ENCODE measurements at places on chromosomes 16 and 17.
A peak's percentile ranks its signal among the peaks of the same experiment; 100 is the strongest.

DNA sequence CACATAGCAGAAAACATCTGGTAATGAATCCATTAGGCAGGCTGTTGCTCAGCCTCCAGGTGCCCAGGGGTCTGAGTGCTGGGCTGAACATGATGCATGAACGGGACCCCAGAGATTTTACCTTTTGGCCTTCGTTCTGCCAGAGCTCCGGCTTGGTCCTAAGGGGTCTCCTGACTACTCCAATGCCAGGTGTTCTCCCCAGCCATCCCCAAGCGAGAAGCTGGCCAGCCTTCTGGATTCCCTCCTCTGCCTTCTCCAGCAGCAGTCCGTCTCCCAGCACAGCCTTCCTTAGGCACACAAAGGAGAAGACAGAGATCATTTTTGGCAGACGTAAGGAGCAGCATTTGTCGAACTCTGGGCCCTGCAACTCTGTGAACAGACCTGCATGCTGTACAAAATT, 109.4 kb downstream of the RBFOX1 start:
- DNase-seq, result no peak

DNA sequence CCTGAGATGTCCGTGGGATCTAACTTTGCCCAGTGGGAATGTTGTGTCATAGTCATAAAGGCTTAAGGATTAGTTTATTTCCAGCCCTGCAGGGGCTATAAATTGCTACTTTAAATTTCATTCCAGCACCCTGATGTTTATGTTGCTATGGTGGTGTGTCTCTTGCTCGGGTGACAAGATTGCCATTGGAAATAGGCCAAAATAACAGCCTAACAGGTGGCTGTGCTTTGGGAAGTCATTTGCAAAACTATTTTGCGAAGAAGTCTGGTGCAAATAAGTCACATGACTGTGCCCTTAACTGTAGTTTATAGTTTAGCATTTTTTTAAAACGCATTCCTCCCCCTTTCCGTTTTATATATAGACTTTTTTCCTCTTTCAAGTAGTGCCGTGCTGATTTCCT, 23.1 kb downstream of the PITPNC1 start:
- DNase-seq, result no peak

- no peak for DNase-seq
Observed at GRCh38 chr16:1656808-1657617, 21.1 kb upstream of the JPT2 start.

DNA sequence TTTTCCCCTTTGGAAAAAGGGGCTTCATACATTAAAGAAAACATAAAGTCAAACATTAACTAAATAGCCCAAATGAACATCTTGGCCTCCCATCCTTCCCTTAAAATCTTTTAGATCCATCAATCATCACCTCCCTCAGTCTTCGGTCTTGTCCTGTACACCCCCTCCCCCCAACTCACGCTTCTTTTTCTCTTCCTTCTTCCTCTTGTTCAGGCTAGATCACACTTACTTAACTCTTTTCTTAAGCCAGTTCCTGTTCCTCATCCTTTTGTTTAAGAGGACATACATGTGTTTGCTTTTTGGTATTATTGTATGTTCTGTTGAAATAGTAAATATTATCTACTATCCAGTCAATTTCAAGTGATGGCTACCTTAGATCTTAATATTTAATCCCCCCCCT, 5.5 kb downstream of the MFSD6L start:
- no peak for DNase-seq

- no peak for DNase-seq
Observed at GRCh38 chr16:66508248-66508913, 41.5 kb downstream of the TK2 start.

DNA sequence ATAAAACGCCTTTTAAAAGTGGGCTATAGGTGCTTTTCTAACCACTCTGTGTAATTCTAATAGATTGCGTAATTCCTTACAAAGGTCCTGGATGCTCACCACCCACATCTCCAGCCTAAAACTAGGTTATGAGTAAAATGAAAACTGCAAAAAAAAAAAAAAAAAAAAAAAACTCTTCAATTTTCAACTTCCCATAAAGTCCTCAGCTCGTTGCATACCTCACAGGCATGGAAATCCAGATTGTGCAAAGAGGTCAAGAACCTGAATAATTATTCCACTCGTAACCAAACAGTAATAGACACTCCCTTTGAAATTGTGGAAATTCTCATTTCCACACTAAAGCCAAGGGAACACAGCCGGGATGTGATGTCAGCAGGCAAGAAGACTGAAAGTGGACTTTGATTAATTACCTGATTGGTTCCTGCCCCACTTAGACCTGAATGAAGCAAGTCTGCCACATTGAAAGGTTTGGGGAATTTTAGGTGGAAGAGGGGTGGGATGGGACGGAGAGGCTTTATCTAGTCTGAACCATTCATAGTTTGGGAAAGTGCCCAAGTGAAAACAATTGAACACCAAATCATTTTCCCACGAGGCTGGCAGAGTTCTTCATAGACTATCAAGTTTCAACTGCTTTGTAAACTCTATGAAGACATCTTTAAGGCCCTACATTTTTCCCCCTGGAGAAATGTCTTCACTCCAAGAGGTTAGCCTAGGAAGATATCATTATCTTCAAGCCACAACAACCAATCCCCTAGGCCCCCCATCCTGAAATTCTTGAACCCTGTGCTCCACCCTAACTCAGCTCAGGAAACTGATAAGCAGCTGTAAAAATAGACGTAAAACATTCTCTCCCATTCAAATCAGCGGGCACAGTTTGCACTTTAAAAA, 49.1 kb upstream of the TANC2 start:
- DNase-seq, result no peak

GRCh38 chr17:38881600-38882191, 11.8 kb downstream of the LASP1 start:
- DNase-seq, result no peak

DNA sequence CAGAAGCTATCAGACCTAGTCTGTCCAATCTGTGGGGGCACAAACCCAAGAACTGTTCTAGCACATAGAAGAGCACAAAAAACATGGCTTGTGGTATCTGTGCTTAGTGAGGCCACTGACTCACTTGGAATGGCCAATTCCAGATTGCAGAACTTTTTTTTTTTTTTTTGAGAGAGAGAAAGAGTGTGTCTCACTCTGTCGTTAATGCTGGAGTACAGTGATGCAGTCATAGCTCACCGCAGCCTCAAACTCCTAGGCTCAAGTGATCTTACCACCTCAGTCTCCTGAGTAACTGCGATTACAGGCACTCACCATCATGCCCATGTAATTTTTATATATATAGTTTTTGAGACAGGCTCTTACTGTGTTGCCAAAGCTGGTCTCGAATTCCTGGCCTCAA, 77.2 kb upstream of the CLEC3A start:
- no peak for DNase-seq

GRCh38 chr16:17917316-17918019, 419.1 kb downstream of the NPIPA8 start:
- DNase-seq, result no peak

GRCh38 chr16:30923554-30924075, at the start of gene FBXL19:
Gene FBXL19 (plus strand): TSS chr16:30923572. CDS start chr16:30925755, 2,183 bp downstream.
- DNase-seq, result no peak

- no peak for DNase-seq
Observed at GRCh38 chr16:72189865-72190371, 18.0 kb upstream of the PMFBP1 start.

DNA sequence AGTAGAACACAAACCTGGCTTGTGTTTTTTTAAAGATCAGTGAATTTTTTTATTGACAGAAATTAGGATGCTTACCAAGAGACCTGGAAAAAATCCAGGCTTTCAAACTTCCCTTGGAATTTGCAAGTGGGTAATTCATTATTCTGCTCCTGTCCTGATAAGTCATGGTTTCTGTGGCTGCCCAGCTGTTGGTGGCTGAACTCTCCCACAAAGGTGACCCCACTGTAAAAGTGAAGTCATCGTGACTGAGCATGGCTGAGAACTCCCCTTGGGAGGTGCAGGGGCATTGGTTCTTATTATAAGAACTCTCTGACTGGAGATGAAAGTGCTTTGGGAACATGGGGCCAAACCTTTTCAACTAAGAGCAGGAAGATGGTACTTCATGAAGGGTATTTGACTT, 46.6 kb upstream of the TANC2 start:
- DNase-seq, result no peak

GRCh38 chr16:27356794-27357193, 43.0 kb downstream of the IL4R start:
- DNase-seq, result no peak

DNA sequence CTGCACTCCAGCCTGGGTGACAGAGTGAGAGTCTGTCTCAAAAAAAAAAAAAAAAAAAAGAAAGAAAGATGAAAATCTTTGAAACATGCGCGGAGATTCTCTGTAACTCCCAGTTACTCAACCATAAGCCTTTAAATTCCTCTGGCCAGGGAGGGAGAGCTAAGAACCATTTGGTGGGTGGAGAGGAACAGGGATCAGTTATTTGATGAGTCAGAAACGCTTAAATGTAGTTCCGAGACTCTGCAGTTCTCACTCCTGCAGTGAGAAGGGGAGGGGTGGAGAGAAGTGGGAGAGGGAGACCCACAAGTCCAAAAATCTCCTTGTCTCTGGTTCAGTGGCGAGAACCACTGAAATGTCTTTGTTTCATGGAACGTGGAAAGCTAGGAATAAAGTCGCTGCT, 266.7 kb downstream of the SOX9 start:
- DNase-seq, result no peak

DNA sequence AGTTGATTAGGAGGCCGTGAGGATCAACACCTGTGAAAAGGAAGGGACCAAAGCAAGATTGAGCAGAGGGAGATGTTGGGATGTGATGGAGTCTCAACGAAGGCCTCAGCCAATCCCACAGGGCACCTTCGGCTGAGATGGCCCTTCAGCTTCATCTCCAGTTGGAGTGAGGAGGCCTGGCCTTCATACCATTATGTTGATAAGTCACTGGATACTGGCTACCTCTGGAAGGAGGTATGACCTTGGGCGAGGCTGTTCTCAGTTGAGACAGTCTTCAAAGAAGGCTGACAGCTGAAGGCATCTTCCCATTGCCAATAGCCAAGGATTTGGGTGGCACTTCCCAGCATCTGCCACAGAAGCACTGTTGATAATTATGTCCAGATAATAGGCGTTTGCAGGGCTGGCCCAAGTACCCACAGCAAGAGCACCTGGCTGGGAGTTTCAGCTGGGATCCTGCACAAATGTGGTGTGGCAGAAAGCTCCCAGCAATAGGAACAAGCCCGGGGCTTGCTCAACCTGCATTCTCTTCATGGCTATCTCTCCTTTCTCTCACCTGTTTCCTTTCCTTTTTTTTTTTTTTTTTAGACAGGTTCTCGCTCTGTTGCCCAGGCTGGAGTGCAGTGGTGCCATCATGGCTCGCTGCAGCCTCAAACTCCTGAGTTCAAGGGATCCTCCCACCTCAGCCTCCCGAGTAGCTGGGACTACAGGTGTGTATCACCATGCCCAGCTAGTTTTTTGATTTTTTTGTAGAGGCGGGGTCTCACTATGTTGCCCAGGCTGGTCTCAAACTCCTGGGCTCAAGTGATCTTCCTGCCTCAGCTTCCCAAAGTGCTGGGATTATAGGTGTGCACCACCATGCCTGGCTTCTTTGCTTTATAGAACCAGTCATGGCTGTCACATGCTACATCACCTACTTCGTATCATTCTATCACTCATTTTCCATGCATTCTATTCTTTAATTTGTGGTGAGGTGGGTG, 18.2 kb upstream of the MAP3K14 start:
- DNase-seq, result no peak

- DNase-seq, result no peak
Observed at GRCh38 chr16:4373356-4373908, 1.8 kb downstream of the VASN start.

- no peak for DNase-seq
Observed at GRCh38 chr17:61534414-61534813, 56.6 kb downstream of the NACA2 start.

- no peak for DNase-seq
Observed at GRCh38 chr17:34423978-34424813, 61.2 kb upstream of the CCL1 start.

- peak; percentile 57 for DNase-seq
Observed at GRCh38 chr16:67013823-67014633, 14.9 kb upstream of the CBFB start.

DNA sequence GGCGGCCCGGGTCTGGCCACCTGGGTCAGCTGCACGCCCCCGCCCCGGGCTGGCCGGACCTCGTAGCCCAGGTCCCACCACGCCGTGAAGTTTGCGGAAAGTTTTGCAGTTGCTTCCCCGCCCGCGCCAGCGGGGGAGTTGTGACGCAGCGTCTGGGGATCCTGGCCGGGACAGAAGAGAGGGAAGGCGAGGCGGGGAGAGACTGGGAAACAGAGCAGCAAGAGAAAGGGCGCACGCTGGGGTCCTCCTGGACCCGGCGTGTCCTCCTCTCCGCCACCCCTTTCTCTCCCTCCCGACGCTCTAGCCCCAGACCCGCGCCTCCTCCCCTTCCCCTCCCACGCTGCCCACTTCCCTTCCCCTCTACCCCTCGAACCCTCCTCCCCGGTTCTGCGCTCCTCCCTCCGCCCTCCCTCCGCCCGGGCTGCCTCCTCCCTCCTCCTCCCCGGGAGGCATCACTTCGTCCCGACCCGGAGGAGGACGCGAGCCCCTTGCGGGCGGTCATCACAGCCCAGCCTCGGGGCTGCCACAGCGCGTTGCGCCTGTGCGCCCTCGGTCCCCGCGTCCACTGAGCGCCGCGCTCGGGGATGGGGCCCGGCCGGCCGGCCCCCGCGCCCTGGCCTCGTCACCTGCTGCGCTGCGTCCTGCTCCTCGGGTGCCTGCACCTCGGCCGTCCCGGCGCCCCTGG, at the start of gene MRC2:
TSS of gene MRC2 (plus strand) at position 452 of the 685 bp plus-strand sequence. CDS start at position 585, 133 bp downstream.
- no peak for DNase-seq

DNA sequence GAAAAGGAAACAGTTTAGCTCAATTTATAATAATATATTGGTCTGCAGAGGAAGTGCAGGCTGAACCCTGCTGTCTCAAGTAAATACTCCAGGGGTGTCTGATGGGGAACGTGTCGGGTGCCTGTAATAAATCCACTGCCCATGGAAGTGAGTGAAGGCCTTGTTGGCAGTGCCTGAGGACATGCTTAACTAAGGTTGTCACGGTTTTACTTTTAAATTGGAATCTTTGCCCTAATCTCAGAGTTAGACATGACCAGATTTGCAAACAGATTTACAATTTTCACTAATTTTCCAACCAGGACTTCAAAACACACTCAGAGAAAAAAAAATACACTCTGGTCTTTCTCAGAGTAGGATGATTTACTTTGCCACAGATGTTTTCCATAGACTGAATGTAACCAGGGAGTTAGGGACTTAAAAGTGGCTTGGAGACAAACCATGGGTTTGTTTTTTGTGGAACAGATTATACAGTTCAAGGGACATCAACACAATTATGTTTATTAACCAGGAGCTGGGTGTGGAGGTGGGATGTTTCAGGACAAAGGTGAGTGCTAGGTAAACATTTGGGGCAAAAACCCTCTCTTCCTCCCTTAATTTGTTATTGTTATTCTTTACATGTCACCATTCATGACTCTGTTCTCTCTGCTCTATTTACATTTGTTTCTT, 144.5 kb downstream of the FTO start:
- DNase-seq, result no peak

- no peak for DNase-seq
Observed at GRCh38 chr17:54749157-54749556, 151.5 kb upstream of the TOM1L1 start.

- DNase-seq, result peak; percentile 30
Observed at GRCh38 chr16:67562918-67563707, 787 bp downstream of the CTCF start.

- DNase-seq, result no peak
Observed at GRCh38 chr17:8849311-8850041, 18.0 kb downstream of the PIK3R6 start.
